ENCODE measurements at places on chromosomes 5 and 9.
A peak's percentile ranks its signal among the peaks of the same experiment; 100 is the strongest.

DNA sequence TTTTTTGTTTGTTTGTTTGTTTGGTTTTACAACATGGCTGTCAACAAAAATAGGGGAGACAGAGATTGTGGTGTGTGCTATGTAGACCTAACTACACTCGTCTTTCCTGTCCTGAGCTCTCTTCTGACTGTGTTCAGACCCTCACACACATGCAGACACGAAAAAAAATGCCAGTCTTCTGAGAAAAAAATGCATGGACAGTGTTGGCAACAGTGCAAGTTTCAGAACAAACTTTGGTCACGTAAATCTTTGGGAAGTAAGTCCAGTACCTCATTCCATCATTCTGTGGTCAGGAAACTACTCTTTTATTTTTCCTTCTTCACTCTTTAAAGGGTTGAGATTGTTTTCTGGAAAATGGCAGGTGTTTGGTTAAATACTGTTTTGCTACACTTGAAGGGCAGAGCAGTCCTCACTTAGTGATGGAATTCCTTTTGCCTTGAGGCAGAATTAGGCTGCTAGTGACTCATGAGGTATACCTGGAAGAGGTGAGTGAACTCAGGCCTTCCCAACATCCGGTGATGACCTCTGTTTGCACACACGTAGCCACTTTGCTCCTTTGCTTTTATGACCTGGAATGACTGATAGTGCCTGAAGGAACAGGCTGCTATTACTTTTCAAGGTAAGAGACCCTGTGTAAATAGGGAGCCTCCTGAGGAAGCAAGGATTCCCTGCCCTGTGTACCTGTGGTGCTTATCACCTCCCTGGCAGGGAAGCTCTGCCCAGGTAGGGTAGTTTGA is 81.6 kb upstream of the TNFAIP8 start:
- DNase-seq = peak; percentile 10

- DNase-seq = peak; percentile 32
Measured at GRCh38 chr9:104287253-104287878, 193.3 kb downstream of the SMC2 start.

GRCh38 chr5:6715271-6715670 is 2.0 kb downstream of the TENT4A start:
- DNase-seq = no peak

- DNase-seq = peak; percentile 41
Measured at GRCh38 chr9:9961487-9961886, 651.3 kb downstream of the PTPRD start.

- DNase-seq = no peak
Measured at GRCh38 chr5:28415791-28416443, 1377.5 kb upstream of the CDH9 start.

- no peak for DNase-seq
Measured at GRCh38 chr5:127031863-127032232, 1.5 kb upstream of the MARCHF3 start.

DNA sequence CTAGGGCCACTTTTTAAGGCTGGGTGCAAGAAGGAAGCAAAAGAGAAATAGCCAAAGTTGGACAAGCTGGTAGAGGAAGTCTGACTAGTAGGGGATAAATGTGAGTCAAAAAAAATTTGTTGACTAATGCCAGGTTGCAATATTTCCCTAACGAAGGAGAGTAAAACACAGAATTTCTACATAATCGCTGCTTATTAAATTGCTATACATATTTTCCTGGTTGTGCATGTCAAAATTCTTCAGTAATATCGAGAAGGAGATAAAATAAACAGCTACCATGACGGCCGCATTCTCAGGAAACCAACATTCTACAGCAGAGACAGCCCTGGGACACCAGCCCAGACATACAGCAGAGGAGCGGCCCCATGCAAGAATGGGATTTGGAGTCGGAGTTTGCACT is 148.3 kb downstream of the ESM1 start:
- DNase-seq = no peak

DNA sequence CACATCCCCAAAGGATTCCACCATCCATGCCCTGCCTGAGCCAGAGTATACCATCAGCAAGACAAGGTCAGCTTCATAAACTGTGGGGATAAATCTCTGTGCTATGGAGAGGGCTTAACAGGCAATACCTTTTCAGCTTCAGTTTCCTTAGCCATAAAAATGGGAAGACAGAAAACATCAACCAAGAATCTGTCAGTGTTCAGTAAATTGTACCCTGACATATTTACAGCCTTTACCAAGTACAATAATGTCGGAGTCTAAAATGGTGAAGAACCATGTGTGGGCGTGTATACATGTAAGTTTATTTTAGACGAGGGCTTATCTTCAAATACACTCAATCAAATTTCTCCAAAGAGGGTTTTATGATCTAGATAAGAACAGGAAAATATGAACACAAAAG is 94.7 kb downstream of the ELAVL2 start:
- no peak for DNase-seq

DNA sequence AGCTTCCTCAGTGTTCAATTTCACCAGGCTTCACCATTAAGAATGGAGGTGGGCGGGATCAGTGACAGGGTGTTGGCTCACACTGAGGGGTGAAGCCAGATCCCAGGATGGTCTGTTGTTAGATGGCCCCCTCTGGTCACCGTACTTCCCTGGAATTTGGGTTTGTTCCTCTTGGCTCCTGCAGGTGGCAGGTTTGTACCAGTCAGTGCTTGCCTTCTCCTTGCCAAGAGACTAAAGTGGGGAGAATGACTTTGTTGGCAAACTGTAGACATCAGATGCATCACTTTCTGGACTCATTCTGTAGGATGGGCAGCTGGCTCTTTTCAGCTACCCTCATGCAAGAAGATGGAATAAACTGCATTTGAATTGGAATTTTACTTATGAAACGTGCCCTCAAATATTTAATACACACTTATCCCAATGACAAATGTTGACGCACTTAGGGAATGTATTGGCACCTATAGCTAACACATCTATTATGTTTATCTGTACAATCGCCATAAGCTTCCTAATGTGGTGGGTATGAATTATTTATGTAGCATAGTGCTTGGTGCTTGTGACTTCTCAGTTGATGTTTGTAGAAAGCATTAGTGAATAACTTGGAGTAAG is 31.4 kb upstream of the ANKRD55 start:
- peak; percentile 45 for DNase-seq

GRCh38 chr5:157312492-157312891 is 46.6 kb downstream of the CYFIP2 start:
- peak; percentile 70 for DNase-seq

DNA sequence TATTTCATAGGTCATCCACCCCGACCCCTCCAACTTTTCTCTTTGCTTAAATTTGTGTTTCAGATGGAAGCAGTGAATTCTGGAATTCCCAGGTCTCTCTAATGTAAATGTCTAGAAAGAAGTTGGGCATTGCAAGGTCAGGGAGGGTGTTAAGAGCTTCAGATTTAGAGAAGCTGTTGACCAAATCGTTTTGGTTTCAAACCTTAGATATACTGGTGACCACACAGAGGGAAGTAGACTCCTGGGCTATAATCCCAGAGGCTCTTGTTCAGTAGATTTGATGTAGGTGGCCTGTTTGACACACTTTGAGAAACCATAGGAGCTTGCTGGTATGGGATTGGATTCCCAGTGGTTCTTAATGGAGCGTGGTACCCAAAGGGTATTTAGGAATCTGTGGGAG is 137.3 kb upstream of the KLF9 start:
- DNase-seq = no peak

DNA sequence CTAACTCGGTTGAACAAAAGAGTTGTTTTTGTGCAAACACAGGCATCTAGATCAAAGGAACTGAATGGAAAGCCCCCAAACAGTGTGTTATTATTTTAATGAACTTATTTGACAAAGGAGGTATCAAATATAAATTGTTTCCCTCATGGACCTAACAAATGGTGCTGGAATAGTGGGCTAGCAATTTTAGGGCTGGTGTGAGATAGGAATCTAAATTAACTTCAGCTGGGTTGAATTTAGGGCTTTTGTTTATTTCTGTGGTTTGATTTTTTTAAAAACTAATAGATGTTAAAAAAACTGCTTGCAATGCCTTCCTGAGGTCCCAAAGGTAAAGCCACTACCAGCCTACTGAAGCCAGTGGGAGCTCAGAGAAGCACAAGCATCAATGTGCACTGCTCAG is 42.1 kb downstream of the TTC39B start:
- no peak for DNase-seq

- DNase-seq = no peak
Measured at GRCh38 chr5:111225926-111226325, 1.7 kb downstream of the CAMK4 start.

DNA sequence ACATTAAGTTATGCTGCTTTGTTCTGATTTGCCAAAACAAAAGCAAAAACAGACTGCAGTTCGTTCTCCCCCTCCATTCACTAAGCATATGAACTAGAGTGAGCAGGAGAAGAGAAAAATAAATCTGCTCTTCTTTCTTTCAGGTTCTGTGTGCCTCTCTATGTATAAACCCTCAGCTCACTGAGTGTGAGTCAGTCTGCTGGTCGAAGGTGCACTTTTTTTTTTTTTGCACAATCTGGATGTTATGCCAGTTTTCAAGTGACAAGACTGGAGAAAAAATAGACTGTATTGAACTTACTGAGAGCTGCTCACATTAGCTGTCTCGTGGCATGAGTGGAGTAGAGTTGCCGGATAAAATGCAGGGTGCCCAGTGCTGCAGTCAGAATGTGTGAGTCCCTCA is 244.6 kb upstream of the ATP10B start:
- no peak for DNase-seq

- no peak for DNase-seq
Measured at GRCh38 chr9:71306134-71306533, 184.7 kb upstream of the TRPM3 start.

DNA sequence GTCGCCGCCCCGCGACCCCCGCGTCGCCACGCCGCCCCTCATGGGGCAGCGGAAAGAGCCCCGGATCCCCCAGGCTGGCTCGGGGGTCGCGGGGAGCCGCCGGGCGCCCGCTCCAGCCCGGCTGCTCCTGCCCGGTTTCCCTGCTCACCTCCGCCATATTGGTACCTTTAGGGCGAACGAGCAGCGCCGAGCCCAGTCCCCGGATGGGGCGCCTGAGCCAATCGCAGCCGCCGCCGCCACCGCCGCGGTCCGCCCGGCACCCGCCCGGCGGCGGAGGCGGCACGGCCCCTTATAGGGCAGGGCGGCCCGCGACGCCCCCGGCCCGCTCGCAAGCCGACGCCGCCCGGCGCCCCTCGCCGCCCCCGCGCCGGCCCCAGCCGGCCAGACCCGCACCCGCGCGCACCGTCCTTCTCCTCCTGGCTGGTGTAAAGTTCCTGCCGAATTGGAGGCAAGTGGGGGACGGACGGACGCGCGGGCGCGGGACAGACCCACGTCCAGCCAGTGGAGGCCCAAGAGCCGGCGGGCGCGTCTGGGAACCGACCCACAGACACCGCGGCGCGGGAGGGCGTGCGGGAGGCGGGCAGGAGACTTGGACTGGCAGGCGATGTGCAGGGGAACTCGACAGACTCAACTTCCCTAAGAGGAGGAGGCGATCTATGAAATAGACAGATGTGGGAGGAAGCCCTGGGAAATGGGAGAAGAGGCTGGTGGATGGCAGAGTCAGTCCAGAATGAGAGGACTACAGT is at the start of gene MIER3:
MIER3 (minus strand) TSS at position 178 of the 746 bp plus-strand sequence; CDS start at position 157, 21 bp downstream.
- peak; percentile 77 for DNase-seq

DNA sequence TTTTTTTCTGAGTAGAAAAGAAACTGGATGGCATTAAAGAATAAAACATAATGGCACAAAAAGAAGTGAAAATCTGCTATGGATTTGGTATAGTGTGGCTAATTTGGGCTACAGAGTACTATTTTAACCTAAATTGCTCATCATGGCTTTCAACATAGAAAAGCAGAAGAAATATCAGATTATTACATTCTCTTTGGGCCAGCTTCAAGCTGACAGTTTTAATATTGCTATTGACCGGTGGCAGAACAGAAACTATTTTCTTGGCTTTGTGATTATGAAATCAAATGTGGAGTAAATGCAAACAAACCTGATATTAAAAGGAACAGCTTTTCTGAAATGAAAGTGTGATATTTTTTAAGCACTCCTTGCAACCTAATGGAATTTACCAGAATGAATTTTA is 301.5 kb downstream of the EPB41L4A start:
- no peak for DNase-seq

DNA sequence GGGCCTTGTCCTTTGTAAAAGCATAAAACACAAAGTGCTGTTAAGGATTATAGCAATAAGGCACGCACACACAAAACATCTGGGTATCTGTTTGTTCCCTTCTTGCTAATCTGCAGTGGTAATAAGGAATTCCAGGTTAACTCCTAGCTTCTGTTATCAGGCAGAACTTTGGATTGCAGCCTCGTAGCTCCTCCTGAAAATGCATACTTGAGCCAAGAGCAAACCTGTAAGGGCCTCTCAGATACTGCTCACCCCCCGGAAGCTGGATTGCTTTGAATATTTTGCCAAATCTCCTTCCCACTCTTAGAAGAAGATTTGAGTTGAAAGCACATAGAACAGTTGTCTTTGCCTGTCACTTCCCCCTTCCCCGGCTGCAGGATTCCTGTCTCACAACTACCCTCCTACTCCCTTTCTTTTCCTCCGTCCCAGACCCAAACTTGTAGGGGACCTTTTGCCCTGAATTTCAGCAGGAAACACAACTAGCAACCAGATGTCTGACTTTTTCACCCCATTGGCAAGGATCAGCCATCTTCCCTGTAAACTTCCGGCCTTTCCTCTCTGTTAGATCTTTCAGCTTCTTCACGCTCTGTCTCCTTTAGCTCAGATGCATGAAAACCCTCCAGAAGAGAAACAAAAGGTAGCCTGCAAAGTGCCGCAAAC is 28.2 kb upstream of the SMAD5 start:
- DNase-seq = no peak

- DNase-seq = no peak
Measured at GRCh38 chr9:16102154-16102553, 549.3 kb downstream of the CCDC171 start.

- DNase-seq = no peak
Measured at GRCh38 chr9:78921341-78921740, 624.4 kb downstream of the PSAT1 start.

GRCh38 chr5:177603631-177604030 is 3.7 kb downstream of the B4GALT7 start:
- DNase-seq = no peak

GRCh38 chr9:138047469-138048040 is 170.0 kb downstream of the CACNA1B start:
- no peak for DNase-seq

DNA sequence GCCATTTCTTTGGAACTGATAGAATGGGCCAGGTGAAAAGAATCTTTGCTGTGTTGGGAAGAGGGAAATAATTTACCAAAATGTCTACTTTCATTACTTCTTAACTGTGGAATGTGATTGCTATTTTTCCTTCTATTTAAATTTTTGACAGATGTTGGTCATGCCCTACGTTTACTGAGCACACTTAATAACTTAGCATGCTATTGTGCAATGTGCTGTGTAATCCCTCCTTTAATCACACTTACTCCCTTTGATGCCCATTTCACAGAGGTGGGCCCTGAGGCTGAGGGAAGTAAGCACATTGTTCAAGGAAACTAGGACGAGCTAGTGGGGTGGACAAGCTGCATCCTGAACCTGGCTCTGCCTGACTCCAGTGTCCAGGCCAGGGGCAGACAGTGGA is 47.8 kb upstream of the INSYN2B start:
- DNase-seq = no peak

GRCh38 chr9:37727013-37727412 is 26.6 kb upstream of the TRMT10B start:
- no peak for DNase-seq

- no peak for DNase-seq
Measured at GRCh38 chr9:19149230-19149629, 21.9 kb upstream of the PLIN2 start.

- DNase-seq = peak; percentile 10
Measured at GRCh38 chr5:41649659-41650058, 139.3 kb upstream of the PLCXD3 start.

Measured in fibroblast of skin of right quadriceps (primary cell).